ENCODE measurements at places on chromosomes 6 and 20.

DNA sequence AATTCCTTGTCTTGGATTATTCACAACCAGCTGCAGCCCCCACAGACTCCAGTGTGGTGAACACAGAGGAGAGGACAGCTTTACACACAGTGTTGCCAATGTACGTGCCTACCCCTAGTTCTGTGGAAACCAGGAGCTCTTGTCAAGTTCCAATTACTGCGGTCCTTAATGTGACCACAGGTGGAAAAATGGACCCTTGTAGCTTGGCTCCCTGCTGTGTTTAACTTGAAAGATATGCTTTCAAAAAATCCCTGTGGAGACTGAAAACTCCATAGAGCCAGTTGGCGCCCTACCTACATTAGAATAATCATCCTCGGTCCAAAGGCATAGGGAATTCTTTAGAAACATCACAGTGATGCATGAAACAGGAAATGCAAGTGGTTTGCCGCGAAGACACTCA lies 118.3 kb upstream of the SLC22A23 start:
- no peak for DNase-seq

DNA sequence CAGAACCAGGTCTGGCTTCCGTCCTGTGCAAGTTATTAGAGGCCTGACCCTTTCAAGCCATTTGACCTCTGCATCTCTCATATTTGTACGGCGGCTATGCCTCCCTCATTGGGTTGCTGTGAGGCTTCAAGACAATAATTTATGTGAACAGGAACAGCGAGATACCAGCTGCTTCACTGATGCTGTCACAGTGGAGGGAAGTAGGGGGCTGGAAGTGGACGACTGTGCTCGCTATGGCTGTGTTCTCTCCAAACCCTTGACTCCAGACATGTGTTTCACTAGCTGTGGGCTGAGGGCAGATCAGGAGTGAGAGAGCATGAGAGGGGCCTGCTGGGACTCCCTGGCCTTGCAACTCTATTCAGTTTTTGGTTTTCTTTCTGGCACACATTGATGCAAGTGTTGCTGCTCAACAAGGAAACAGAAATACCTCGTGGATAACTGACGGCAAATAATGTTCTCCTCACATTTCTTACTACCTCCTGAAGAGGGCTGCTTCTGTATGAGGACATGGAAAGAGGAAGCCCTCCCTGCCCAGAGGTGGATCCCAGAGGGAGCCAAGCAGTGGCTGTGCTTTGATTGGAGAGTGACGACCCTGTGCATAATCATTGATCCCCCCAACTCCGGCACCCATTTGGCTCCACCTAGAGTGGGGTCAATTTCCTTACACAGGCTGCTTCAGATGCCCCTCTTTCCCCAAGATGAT lies 34.7 kb upstream of the SCP2D1 start:
- DNase-seq, result no peak

- DNase-seq, result no peak
These were observed 164.2 kb downstream of the SLC24A3 start for GRCh38 chr20:19376451-19377229.

DNA sequence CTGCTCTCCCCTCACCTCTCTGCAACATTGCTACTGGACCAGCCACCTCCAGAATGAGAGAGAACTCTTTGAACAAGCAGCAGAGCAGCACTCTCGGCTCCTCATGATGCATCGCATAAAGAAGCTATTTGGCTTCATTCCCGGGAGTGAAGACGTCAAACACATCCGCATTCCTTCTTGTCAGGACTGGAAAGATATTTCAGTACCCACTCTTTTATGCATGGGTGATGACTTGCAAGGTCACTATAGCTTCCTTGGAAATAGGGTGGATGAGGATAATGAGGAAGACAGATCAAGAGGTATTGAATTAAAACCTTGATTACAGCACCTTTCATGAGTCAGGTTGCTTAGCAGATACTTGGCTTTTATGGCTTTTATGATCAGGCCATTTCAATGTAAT lies 4.3 kb downstream of the CALHM4 start:
- DNase-seq, result peak; percentile 81

- DNase-seq, result no peak
These were observed 195.2 kb upstream of the SLC24A3 start for GRCh38 chr20:19017104-19017690.

DNA sequence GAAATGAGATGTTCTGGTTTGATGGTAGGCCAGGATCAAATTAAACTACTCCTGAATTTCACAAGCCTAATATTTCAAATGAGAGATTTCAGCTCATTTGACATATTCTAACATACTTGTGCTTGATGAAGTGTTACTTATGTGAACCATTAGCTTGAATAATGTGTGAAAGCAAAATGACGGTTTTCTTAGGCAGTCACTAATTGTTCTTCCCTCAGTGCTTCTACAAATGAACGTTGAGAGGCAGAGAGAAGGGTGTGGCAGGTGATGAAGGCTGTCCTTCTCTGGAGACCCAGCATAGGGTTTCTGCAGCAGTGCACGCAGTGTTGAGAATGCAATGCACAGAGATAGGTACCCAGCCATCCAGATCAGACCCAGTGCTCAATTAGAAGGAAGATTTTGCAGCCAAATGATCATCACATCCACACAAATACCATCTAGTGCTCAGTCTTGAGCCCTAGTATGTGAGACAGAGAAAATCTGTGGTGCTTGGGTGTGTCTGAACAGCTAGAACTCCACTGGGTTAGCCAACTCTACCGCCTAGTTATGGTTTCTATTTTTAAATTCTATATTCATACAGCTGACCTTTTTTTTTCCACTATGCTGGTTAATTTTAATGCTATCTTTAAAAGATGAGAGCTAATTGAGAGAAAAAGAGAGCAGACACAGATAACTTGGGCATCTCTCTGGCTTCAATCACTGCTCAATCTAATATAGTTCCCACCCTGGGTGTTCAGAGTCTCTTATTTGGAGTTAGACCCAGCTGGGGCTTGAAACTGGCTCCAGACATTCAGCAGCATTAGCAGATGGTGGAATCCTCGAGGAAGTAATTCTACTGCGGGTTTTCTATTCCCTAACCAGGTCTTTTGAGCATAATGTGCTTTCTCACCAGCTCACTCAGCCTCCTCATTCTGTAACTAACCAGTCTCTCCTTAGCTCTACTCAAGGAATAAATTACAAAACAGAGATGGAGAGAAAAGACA lies 4.4 kb upstream of the MYLIP start:
- no peak for DNase-seq
